ENCODE measurements at places on chromosomes 6 and 20.

DNA sequence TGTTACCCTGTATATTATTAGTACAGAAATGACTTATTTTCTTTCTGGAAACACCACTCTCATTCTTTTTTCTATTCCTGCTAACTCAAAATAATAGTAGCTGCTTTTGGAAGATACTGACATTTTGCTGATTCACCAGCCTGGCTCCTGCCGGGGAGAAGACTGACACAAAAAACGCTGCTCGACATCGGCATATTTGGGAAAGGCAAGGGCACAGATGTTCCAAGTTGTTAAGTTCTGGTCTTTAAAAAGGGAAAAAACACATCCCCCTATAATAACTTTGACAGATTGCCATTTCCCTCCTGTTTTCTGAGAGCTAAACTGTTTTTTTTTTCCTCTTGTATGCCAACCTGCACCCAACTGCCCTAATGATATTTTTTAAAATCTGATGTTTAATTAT is 55.4 kb downstream of the CTNNBL1 start:
- DNase-seq = no peak

DNA sequence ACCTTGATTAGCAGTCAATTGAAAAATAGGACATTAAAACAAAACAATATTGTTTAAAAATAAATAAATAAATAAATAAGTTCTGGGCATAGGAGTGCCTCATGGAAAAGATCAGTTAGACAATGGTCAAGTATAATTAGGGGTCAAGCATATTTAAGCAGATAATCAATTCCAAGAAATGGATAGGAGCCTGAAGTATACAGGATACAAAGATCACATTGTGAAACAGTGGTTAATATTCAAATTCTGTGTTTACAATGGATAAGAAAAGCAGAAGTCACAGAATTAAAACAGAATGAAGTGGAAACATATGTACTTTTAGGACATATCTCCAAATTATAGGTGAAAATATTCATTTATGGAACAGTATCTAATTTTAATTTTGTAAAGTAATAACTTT is 1028.6 kb upstream of the CITED2 start:
- DNase-seq = no peak

DNA sequence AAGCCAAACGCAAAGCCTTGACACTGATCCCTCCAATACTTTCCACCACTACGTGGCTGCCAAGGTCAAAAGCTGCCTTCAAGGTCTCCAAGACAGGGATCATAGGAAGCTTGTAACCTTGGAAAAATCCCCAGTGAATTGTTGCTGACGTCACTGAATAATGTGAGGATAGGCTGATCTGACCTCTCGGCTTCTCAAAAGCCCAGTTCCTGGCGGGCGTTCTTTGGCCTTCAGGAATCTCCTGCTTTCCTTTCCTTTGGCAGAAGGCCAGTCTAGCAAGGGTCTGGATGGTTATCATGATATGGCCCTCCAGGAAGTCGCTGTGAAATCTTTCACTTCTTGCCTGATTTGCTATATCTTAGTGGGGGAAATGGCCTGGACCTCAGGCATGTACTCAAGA is 61.4 kb upstream of the TNFAIP3 start:
- DNase-seq = no peak

- DNase-seq = no peak
These were observed 1.6 kb downstream of the CPXM1 start for GRCh38 chr20:2798814-2799213.

All from omental fat pad (tissue), 4 donors.